HTR-8/SVneo (cell line): ENCODE measurements at places on chromosomes 3 and 15.

DNA sequence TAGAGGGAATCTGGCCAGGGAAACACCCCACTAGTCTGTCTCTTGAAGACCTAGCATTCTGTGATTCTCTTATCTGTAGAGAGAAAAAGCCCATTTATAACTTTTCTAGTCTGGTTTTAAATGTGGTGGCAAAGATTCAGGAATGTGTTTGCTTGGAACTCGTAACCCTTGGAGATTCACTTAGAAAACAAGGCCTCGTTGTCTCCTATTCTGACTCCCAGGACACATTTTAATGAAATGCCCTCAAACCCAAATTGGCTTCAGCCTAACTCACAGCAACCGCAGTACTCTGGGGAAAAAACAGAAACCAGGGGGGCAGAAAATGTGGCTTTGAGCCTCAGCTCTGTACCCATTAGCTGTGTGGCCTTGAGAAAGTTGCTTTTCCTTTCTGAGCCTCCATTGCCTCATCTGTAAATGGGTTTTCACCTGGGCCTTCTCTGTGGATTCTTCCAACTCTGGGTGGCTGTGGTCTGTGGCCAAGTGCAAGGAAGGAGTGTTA, 36.5 kb downstream of the RPLP1 start:
- DNase-seq, result no peak

GRCh38 chr3:122987231-122987630, 40.3 kb downstream of the SEMA5B start:
- DNase-seq, result no peak

GRCh38 chr3:74403307-74403706, 211.2 kb downstream of the CNTN3 start:
- DNase-seq, result no peak

DNA sequence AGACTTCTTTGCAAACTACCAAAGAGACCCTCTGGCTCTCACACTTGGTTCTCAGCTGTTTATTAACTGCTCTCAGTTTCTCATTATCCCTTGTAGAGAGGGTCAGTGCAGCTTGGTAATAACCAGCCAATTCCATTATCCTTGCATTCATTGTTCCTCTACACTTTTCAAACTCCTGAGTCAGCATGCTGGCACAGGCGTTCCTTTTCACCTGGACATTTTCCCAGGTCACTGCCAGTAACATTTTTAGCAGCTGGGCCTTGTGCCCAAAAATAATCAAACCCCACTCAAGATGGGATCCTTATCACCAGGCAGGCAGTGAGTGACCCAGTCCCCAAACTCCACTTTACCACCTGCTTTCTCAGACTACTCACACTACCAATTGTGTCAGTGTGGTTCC, 4.8 kb upstream of the SUMF1 start:
- no peak for DNase-seq

- DNase-seq, result peak; percentile 74
These were observed 136.9 kb downstream of the THSD4 start for GRCh38 chr15:71252044-71252739.

DNA sequence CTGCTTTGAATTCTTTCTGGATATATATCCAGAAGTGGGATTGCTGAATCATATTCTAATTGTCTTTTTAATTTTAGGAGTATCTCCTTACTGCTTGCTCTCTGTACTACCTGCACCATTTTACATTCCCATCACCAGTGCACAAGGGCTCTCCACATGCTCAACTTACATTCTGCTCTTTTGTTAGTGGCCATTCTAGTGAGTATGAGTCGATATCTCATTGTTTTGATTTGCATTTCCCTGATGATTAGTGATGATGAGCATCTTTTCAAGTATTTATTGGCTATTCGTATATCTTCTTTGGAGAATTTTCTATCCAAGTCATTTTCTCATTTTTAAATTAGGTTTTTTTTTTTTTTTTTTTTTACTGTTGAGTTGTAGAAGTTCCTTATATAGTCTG, 29.5 kb downstream of the PFN2 start:
- DNase-seq, result no peak

DNA sequence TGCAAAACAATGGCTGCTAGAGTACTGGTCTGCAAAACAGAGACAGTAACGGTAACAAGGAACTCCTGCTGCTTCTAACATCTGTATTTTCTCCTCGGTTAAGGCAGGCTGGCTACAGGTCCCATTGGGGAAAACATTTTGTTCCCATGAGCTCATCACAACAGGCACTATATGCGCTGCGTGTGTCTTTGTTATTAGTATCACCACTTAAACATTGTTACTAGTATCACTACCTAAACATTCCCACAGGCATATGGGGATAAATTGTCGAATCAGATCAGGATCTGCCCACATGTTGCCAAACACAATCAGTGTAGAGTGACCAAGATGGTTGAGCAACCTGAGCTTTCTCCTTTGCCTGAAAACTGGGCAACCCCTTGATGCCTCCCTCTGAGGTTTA, 77.2 kb downstream of the TOP2B start:
- no peak for DNase-seq
